ENCODE measurements at places on chromosomes 13 and 19.

DNA sequence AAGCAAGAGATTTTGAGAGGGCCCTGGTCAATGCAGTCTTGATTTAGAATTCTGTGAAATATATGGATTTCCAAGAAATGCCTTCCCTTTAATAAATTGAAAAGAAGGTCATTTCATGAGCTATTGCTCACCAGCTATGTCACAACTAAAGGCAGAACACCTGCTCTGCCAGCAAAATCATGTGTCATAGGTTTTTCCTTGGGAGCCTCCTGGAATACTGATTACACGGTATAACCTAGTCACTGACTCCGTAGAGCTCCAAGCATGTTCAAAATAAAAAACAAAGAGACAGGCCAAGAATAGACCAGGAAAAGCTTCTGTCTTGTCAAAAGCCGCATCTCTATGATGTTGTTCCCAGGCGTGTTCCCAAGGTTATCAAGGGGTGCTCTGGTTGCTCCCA lies 45.5 kb downstream of the HSPH1 start:
- DNase-seq: no peak

GRCh38 chr19:806815-807421 lies 9.7 kb downstream of the PTBP1 start:
- DNase-seq: no peak

DNA sequence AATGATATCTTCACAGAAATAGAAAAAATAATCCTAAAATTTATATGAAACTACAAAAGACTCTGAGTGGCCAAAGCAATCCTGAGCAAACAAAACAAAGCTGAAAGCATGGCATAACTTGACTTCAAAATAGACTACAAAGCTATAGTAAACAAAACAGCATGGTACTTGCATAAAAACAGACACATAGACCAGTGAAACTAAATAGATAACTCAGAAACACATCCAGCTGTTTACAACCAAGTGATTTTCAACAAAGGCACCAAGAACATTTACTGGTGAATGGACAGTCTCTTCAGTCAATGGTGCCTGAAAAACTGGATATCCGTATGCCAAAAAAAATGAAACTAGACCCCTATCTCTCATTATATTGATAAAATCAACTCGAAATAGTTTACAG lies 25.2 kb downstream of the SCGB2B2 start:
- no peak for DNase-seq

DNA sequence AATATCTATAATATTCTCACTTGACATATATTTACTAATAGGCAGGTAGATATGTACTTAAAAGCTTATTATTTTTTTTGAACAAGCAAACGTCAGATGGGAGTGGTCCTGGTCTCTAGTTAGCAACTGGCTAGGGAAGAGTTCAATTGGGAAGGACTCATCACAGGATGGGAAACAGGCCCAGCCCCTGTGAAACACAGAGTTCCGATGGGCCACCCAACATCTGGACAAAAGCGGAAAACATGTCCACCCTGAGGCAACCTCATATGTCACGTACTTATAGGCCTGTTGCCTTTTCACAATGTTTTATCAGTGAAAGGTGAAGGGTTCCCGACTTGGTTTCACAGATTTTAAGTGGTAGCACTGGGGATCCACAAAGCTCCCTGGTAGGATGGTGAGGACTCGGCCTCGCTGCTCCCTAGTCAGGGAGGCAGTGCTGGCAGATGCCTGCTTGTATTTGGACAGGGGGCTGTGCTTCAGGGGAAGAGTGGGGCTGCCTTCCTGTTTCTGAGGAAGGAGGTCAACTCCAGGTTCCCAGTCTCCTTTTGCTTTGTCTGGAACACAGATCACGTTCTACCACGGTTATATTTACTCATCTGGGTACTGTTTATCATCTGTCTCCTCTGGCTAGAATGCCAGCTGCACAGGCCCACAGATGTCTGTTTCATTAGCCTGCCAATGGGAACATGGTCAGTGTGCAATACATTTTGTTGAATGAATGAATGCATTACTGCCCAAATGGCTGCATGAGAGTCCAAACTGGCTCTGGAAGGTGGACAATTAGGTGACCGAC lies 49.4 kb upstream of the SLC15A1 start:
- DNase-seq: no peak

DNA sequence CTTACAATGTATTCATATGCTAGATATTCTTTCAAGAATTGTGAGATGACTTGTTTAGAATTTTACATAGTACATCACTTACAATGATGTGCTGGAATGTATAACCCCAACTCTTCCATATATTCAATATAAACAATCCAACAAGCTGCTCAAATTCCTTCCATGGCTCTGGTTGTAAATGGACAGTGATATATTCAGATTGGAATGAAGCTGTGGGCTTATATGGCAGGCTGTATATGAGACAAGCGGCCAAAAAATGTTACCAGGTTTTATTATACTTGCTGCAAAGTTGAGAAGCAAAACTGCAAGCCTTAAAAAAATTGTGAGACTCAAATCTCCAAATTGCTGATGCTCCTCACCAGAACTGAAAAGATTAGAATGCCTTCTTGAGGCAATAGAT lies 83.6 kb upstream of the KLF12 start:
- DNase-seq: no peak

- DNase-seq: peak; percentile 78
These were observed 29.1 kb downstream of the VAV1 start for GRCh38 chr19:6801485-6802086.

DNA sequence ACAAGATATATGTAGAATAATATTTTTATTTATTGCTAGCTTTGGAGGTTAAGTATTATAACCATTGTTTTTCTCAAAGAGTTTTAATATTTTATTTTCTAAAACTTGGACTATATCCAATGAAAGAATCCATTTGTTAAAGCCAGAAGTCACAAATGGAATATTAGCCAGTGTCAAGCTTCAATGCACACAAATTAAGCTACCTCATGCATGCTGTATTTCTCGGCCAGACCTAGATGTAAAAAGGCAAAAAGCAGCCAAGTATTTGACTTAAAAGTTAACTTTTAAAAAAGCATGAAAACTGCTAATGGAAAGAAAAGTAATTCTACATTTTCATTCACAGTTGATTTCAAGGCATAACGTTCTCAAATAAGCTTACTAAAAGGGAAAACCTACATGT lies 160.0 kb upstream of the ATXN8OS start:
- DNase-seq: no peak

GRCh38 chr13:43266936-43267615 lies 243.7 kb downstream of the DNAJC15 start:
- DNase-seq: no peak

- DNase-seq: no peak
These were observed 703 bp upstream of the CILP2 start for GRCh38 chr19:19537075-19538048.

GRCh38 chr19:1073956-1074517 lies 7.1 kb downstream of the ARHGAP45 start:
- DNase-seq: no peak

DNA sequence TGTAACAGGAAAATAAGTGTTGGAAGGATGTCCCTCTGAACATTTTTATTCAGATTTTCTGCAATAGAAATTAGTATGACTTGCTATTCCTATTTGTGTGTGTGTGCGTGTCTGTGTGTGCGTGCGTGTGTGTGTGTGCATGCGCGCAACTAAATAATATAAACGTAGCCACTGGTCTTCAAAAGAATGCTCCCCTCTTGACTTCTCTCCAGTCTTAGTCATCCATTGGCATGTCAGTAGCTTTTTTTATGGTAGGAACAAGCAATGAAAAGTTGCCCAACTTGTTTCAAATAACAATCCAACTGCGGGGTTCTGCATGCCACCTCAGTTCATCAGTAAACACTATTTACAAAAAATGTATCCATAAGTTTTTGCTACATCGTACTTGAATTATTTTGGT lies 249.6 kb downstream of the GPC6 start:
- no peak for DNase-seq

DNA sequence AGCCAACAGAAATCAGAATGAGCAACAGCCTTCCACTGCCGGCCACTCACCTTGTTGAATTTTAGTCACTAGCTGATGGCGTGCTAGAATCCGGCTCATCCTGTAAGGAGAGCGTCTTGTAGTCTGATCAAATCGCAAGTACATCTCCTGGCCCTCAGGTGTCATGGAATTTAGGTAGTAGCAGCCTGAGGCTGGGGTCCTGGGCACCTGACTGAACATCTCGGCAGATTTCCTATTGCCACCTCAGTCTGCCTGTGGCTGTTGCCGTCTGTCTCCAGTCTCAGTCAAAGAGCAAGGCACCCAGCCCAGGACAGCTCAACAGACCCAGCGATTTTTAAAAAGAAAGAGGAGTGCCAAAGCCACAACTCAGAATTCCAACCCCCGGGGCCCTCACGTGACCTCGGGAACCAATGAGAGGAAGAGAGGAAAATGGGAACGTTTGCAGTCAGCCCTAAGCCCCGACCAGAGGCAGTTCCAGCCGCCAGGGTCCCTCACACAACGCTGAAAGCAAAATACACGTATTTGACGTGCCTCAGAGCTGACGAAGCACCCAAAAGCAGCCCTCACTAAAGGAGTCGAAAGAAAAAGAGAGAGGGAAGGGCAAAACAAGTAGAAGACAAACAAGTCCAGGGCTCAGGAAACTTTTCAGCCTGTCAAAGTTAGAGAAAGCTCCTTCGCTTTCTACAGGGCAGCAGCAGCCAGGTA lies at the start of gene STARD13:
Gene STARD13, minus strand, starts transcription at position 336 of the 705 bp plus-strand sequence. Its CDS starts 117 bp downstream, at position 219.
- peak; percentile 47 for DNase-seq

- no peak for DNase-seq
These were observed 48.3 kb downstream of the LATS2 start for GRCh38 chr13:21012841-21013681.

- peak; percentile 86 for DNase-seq
These were observed 19.3 kb downstream of the GNA15 start for GRCh38 chr19:3154957-3155736.

GRCh38 chr19:50720921-50721381 lies 1.3 kb upstream of the SHANK1 start:
- DNase-seq: no peak

DNA sequence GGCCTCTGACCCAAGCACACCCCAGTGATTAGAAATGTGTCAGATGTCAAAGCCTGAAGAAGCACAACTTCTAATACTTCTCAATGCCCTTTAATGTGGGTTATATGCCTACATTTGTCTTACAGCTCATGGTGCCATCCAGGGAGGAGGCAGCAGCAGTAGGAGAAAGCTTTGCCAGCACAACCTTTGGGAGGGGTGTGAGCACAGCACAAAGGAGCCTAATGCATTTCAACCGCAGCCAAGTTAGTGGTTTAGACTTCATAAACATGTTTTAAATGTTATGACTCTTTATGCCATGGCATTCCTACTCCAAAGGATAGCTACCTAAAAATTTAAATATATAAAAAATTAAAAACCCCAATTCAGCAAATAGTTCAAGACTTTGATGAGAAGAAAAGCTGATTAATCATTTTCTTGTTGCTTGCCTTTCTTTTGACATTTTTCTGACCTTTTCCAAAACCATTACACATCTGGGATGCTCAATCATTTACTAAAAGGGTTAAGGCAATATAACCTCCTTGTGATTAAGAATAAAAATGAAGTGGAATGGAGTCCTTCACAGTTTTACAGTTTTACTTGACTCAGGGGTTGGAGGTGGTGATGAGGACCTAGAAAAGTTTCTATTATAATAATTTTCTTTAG lies 142.7 kb downstream of the DLEU7 start:
- DNase-seq: no peak

GRCh38 chr19:9073806-9074205 lies 13.1 kb upstream of the OR1M1 start:
- no peak for DNase-seq

- DNase-seq: peak; percentile 84
These were observed 3.4 kb upstream of the PRAM1 start for GRCh38 chr19:8505680-8506401.

GRCh38 chr13:90547272-90547790 lies 800.2 kb upstream of the MIR17HG start:
- DNase-seq: no peak

DNA sequence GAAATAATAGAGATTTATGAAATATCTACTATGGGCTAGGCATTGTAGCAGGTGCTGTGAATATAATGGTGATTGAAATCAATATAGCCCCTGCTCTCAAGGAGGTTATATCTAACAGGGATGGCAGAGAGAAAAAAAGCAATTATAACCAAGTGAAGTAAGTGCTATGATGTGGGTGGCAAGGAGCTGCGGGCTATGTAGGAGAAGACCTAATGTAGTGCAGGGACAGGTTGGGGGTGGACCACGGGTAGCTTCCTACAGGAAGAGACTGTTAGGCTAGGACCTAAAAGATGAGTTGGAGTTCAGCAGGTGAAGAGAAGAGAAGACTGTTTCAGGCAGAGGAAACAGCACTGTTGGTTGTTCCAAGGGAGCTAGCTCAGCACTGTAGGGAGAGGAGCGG lies 311.0 kb downstream of the KCNRG start:
- no peak for DNase-seq
